Fibroblast of skin of abdomen (primary cell): ENCODE measurements at places on chromosomes 2 and 18.
A peak's percentile ranks its signal among the peaks of the same experiment; 100 is the strongest.

- peak; percentile 20 for DNase-seq
Measured at GRCh38 chr18:12254136-12254819, at the start of gene CIDEA. CIDEA (plus strand) TSS chr18:12254361; CDS start chr18:12254384, 23 bp downstream.

- no peak for DNase-seq
Measured at GRCh38 chr18:39199231-39199855, 1633.7 kb upstream of the CELF4 start.

DNA sequence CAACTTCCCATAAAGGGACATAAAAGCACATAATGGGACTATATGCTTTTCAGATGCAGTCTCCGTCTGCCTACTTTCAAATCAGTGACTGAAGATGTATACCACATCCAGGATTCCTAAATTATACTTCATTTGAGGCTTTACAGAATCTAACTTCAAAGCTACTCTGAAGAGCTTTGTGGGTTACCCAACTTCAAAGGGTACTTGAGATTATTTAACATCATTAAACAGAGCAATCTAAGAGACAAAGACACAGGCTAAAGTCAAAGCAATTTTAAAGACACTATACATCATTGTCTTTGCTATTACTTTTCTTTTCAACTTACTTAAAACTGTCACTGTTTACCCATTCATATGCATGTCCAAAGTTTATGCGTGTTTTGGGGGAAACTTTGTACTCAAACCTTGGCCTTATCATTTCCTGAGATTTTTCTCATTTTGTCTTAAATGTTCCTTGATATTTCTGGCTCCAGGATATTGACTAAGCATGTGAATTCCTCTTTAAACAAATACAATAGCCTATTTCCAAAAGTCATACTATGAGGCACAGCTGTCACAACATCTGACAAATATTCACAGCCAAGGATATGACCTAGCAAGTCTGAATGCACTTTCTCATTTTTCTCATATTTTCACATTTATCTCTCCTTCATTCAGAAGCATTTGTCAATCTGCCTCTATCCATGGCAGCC lies 1985.1 kb upstream of the PIK3C3 start:
- peak; percentile 20 for DNase-seq

DNA sequence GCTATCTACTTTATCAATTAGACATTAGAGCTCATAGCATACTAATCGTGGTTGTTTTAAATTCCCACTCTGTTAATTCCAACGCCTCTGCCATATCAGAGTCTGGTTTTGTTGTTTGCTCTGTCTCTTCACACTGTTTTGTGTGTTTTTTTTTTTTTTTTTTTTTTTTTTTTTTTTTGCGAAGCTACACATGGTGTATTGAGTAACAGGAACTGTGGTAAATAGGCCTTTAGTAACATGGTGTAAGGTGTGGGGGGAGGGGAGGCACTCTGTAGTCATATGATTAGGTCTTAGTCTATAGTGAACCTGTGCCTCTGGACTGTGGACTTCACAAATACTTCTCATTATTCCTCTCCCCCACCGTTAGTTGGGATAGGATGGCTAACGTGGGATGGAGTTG lies 370.7 kb upstream of the RAB12 start:
- DNase-seq: no peak

GRCh38 chr18:79529296-79529695 lies 133.6 kb downstream of the NFATC1 start:
- DNase-seq: no peak

- no peak for DNase-seq
Measured at GRCh38 chr2:242038928-242039341, 169.4 kb downstream of the RTP5 start.

- DNase-seq: no peak
Measured at GRCh38 chr2:9795071-9795470, 48.2 kb upstream of the TAF1B start.

DNA sequence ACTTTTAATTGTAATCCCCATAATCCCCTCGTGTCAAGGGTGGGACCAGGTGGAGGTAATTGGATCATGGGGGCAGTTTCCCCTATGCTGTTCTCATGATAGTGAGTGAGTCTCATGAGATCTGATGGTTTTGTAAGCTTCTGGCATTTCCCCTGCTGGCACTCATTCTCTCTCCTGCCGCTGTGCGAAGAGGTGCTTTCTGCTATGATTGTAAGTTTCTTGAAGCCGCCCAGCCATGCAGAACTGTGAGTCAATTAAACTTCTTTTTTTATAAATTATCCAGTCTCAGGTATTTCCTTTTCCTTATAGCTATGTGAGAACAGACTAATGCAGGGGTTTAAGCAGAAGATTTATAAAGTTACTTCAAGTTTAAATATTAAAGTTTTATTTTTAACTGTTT lies 655.2 kb downstream of the EPHA4 start:
- DNase-seq: no peak

- DNase-seq: peak; percentile 8
Measured at GRCh38 chr2:230905448-230906421, 19.3 kb downstream of the GPR55 start.
